ENCODE measurements at places on chromosomes 5 and 9.
A peak's percentile ranks its signal among the peaks of the same experiment; 100 is the strongest.

- DNase-seq, result no peak
Measured at GRCh38 chr5:147880487-147880886, 2.0 kb downstream of the SCGB3A2 start.

- DNase-seq, result no peak
Measured at GRCh38 chr9:94445863-94446262, 109.0 kb upstream of the PCAT7 start.

GRCh38 chr5:181121675-181122561 is 9.1 kb downstream of the OR2V1 start:
- DNase-seq, result no peak

GRCh38 chr9:80792726-80793125 is 896.6 kb downstream of the TLE1 start:
- DNase-seq, result no peak

DNA sequence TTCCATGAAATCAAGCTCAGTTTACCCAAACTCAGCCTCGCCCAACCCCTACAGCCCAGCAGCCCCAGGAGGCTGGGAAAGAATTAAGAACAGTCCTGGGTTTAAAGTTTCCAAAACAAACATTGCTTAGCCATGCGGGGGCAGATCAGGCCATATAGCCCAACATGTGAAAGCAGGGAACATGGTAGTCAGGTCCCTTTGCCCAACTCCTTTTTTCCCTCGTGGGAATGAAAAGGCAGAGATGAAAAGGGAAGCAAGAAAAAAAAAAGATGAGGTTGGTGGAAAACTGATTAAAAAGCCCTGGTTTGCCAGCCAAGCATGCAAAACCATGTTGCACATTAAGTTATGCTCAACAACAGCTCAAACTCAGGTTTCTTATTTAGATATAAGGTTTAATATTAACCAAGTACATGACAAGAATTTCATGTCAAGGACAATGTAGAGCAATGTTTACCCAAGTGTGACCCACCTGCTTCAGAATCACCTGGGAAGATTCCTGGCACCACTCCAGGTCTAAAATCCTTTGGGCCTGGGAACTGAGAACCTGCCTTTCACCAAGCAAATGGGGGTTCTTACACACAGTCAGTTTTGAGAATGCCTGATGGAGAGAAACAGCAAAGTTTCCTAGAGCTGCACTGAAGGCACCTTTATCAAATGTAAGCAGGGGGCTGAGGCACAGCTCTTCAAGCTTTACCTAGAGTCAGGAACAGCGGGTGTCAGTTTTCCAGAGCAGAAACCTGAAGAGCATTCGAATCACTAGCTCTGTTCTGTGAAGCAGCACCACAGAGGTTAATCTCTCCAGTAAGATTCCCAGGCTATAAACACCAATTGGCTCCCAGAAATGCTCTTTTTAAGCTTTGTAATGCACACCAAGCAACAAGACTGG is 1.7 kb downstream of the FREM1 start:
- no peak for DNase-seq

GRCh38 chr5:170375283-170375682 is 13.9 kb downstream of the KCNMB1 start:
- no peak for DNase-seq

DNA sequence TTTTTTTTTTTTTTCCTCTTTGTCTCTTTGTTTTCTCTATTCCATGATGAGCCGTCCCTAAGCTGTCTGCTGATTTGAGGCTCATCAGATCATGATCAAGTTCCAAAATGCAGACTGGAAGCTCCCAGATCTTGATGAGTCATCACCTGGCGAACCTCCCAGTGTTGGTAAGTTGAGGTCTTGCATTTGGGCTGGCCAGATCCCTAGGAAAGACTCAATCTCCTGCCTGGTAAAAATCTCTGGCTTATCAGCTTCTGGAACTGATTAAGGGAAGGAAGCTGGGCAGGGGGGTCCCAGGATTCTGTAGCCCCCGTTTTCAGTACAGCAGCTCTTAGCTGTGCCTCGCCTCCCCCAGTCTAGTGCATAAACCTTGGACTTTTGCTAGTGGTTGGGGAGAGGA is 69.0 kb downstream of the TSPAN17 start:
- DNase-seq, result no peak

DNA sequence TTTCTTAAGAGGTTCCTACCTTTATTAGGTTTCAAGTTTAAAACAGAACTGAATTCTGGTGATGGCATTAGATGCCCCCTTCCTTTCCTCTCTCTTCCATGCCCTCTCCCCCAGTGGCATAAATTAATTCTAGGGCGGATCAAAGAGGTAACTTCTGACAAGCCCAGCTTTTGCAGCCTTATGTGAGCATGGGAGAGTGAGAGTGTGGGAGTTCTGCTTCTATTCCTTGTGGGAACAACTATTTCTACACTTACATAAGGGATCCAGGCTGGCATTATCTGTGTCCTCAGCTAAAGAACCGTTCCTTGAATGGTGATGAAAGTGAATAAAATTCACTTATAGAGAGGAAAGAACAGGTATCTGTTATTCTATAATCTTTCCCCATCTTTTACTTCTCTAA is 437.6 kb downstream of the KIF4B start:
- DNase-seq, result no peak

DNA sequence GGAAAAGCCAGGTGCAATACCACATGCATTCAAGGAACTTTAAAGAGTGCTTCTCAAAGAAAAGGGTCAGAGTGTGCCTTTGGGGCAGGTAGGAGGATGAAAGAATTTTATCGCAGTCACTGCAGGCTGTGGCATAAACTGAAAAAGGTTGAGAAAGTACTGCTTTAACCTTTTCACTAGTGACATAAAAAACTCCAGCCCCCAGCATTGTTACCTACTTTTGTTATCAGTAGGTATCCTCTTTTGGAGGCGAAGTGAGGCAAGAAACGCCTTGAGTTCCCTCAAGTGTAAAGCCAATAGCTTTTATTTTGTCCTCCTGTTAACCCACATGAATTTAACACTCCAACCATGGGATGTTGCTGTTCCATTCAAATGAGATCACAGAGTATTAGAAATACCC is 64.7 kb upstream of the CHD1 start:
- DNase-seq, result no peak

DNA sequence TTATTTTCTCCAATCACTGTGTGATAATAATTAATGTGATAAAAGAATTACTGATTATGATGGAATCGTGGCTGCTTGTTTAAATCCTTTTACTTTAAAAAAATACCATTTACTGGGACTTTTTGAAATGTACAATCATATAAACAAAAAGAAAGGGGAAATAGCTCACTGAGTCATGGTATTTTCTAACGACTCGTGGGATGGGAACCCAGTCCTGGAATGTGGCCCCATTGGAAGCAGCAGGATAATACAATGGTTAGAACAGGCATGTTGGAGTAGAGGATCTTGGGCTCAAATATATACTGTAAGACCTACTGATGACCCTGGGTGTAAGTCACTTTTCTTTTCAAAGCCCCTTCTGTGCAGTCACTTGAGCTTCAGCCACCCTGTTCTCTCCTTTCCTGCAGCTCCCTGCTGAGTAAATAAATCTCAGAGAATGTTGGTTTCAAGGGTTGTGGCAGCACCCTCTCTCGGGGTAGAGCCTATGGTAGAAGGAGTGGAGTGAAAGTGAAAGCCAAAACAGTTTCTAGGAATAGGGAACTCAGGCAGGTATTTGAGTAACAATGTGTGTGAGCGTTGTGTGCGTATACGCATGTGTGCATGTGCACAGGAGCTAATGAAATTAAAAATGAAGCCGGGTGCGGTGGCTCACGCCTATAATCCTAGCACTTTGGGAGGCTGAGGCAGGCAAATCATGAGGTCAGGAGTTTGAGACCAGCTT is 40.8 kb upstream of the LARP1 start:
- peak; percentile 18 for DNase-seq

GRCh38 chr5:15807871-15808270 is 307.9 kb downstream of the FBXL7 start:
- DNase-seq, result no peak

- no peak for DNase-seq
Measured at GRCh38 chr9:110911659-110912418, 126.4 kb downstream of the LPAR1 start.

DNA sequence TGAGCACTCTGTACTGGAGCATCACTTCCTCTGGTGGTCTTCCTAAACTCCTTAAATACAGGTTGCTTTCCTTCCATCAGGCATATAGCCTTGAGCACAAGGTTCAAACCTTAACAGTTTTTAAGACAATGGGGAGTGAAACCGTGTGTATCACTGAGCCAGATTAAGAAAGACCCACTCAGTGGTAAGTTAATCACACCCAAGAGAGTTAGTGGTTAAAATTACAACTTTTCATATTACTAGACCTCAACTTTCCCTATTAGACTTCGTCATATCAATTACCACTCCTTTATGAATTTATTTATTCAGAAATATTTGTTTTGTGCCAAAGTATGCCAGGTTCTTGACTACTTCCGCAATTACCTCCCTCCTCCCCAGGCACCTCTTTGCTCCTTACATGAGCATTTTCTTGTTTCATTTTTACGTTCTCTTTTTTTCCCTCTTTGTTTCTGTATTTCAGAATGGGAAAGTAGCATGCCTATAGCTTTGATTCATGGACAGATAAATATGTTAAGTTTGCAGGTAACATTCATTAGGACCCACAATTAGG is 351.0 kb downstream of the KIAA0825 start:
- DNase-seq, result no peak

- no peak for DNase-seq
Measured at GRCh38 chr5:608429-609370, 3.4 kb upstream of the CEP72 start.

DNA sequence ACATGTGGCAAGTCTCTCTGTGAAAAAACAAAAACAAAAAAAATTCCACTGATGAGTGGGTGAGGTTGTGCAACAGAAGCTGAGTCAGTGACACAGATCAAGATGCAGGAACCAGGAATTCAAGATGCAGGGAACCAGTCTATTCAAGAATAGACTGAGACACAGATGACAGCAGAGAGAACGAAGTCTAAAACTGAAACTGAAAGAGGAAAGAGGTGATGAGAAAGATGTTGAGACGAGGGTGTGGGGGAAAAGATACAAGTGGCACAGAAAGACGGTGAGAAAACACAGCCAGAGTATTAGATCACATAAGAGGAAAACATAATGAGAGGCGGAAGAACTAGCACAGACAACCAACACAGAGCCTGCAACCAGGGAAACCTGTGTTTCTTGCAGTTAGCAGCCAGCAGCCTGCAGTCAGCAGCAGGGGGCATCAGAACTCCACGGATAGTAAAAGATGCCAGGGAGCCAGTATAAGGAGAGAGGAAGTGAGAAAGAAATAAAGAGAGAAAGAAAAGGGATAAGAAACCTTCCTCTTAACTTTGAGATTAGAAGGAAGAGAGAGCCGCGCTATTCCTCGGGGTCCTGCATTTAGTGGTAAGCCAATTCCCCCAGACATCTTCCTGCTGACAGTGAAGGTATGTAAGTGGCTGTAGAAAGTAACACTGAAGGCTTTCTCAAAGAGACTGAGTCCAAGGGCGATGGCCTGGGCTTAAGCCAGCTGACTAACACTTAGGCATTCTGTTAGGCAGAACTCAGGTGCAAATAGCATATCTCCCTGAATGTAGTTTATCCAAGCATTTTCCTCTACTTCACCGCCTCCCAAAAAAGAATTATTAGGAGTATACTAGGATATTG is 79.0 kb downstream of the TLR4 start:
- DNase-seq, result peak; percentile 55

- DNase-seq, result no peak
Measured at GRCh38 chr9:137449931-137450538, 8.9 kb upstream of the ENTPD8 start.

GRCh38 chr5:62701036-62701435 is 122.4 kb downstream of the LRRC70 start:
- DNase-seq, result no peak

DNA sequence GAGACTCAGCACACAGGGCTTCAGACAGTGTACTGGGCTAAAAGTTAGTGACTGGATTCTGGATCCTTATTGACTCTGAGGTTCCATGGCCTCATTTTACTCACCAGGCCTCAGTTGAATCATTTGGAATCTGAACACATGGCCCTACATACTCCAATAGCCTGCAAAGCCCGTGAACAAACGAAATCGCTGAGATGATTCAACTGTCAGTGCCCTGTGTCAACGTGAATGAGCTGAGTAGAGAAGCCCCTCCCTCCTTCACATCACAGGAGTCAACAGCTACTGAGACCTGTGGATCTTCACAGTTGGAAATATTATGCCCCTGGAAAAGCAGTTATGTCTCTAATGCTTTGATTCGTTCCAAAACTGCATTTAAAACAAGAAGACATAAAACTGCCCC is 429.3 kb downstream of the GADD45G start:
- no peak for DNase-seq

- no peak for DNase-seq
Measured at GRCh38 chr9:117595650-117596049, 108.6 kb upstream of the TLR4 start.

- DNase-seq, result no peak
Measured at GRCh38 chr5:133734916-133735315, 122.6 kb upstream of the FSTL4 start.

GRCh38 chr9:79215821-79216220 is 355.9 kb upstream of the TLE4 start:
- no peak for DNase-seq

DNA sequence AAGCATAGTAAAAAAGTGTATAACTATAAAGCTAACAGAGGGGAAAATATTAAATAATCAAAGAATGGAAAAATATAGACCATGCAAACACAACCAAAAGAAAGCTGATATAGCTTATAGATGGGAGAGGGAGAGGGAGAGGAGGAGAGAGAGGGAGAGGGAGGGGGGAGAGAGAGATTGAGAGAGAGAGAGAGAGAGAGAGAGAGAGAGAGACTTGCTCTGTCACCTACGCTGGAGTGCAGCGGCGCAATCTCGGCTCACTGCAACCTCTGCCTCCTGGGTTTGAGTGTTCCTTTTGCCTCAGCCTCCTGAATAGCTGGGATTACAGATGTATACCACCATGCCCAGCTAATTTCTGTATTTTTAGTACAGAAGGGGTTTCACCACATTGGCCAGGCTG is 110.6 kb downstream of the RAPGEF6 start:
- no peak for DNase-seq

GRCh38 chr5:43121913-43122484 is 1.3 kb downstream of the ZNF131 start:
- no peak for DNase-seq

- DNase-seq, result no peak
Measured at GRCh38 chr9:78826527-78826926, 529.6 kb downstream of the PSAT1 start.

GRCh38 chr9:71487061-71487460 is 281.3 kb downstream of the CEMIP2 start:
- DNase-seq, result no peak

- DNase-seq, result no peak
Measured at GRCh38 chr9:27533311-27533710, 3.7 kb upstream of the MOB3B start.

GRCh38 chr5:9409413-9409960 is 136.4 kb downstream of the SEMA5A start:
- DNase-seq, result no peak

DNA sequence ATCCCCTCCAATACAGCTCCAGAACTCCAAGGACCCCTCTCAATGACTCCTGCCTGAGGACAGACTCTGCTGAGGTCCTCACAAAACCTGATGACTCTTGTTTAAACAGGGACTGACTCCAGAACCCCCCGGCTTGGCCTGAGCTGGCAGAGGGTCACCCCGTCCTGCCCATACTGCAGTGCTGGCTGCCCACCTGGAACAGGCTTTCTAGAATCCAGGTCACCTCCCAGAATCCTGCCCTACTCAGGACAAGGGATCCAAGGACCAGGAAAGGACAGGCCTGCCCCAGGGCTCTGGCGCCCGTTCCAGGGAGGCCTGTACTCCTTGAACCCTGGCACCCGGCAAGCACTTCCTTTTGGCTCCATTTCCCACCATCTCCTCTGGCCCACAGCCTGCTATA is 22.2 kb downstream of the RALGDS start:
- DNase-seq, result no peak
